ENCODE measurements at places on chromosomes 2 and 18. TPM values are rescaled to one million over a fixed set of nuclear protein-coding genes. Genes with fewer than 3 reads are reported as not detected.
A peak's percentile ranks its signal among the peaks of the same experiment; 100 is the strongest.

GRCh38 chr2:234290671-234291070, 206.2 kb downstream of the ARL4C start:
- DNase-seq = no peak

DNA sequence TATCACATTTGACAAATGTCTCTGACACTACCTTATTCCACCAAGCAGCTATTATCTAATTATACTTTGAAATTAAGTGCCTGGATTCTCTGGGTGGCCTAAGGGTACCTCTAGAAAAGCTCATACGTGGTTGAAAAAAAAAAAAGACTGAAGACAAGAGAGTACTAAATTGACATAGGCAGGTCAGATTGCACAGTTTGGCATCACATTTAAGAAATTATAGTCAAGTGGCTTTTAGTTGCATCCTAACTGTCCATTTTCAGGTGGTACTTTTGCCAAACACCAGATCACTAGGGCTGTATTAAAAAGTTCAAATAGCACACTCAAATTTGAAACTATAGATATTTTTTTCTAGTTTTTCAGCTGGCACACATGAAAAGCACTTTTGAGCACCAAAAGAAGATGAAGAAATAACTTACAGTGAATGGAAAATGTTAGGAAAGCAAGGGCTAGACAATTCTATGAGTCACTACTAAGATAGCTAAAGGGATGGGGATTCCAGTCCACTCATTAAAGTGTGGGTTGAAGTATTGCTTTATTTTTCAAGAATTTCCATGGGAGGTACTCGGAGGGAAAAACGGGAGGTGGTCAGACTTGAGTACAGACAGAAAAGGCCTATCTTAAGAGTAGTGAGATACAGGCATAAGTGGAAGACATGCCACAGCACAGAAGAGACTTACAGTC, 106.5 kb upstream of the COL5A2 start:
- DNase-seq = peak; percentile 62

GRCh38 chr2:239009589-239009961, 161.7 kb downstream of the TWIST2 start:
- DNase-seq = no peak

DNA sequence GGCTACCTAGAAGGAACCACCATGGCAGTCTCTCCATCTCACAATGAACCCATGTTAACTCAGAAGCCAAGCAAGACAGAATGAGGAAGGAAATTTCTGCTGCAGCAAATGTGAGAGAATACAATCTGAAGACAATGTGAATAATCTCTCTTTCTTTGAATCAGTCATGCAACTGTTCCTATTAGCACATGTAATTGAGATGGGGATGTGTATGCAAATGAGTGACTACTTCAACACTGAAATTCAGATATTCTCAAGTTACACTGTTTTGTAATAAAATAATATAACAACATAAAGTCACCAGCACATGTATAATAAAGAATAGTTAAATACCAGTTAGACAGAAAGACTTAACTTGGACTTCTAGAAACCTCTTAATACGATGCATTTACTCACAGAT, 1200.6 kb upstream of the PIK3C3 start:
- DNase-seq = no peak

GRCh38 chr18:6199777-6200176, 214.9 kb downstream of the L3MBTL4 start:
- no peak for DNase-seq

DNA sequence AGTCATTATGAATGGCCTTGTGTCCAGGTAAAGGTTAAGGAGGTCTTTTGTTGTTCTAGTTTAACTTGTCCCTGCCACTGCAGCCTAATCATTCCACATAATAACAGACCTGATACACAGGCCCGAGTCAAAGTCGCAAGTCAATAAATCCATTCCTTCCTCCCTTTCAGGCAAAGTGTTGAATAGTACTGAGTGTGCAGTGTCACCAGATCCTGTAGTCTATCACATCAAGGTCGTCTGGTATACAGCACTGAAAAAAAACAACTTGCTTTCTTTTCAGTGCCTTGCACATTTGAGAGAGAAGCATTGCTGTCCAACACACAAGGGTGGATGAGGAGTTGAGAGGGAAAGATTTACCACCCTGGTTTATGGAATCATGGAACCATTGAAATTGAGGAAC, 606.2 kb downstream of the BCL11A start:
- no peak for DNase-seq

DNA sequence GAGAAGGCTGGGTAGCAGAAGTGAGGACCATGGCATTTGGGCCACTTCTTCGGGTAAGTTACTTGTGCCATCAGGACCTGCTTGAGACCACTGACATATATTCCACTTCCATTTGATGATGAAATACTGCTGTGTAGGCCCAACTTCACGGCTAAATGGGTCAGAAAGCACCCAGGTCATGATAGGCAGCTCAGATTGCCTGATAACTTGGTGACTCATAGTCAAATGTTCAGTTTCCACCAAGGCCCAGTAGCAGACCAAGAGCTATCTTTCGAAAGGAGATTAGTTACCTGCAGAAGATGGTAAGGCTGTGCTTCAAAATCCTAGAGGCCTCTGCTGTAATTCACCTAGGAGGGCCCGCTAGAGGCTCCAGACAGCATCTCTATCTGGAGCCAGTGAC, 31.8 kb upstream of the MEX3C start:
- DNase-seq = no peak

- no peak for DNase-seq
These were observed 25.2 kb downstream of the RHOB start for GRCh38 chr2:20471902-20472559.

The SEPTIN2 gene
- 354 TPM for total RNA-seq

DNA sequence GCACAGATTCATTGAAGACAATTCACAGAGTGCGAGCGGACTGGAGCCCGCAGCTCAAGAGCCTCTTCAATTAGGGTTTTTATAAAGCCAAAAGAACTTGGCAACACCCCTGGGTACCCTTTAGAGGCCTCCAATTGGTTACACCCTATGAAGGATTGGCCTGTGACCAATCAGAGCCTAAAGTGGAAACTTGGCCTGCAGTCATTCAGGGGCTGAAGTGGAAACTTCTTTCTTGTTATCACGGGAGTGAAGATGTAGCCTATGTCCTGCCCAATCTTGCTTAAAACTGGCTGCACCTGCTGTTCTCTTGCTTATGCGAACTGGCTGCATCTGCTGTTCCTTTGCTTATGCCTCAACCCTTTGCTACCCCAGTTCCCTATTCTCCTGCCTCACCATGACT, 1.8 kb upstream of the HJURP start:
- no peak for DNase-seq

DNA sequence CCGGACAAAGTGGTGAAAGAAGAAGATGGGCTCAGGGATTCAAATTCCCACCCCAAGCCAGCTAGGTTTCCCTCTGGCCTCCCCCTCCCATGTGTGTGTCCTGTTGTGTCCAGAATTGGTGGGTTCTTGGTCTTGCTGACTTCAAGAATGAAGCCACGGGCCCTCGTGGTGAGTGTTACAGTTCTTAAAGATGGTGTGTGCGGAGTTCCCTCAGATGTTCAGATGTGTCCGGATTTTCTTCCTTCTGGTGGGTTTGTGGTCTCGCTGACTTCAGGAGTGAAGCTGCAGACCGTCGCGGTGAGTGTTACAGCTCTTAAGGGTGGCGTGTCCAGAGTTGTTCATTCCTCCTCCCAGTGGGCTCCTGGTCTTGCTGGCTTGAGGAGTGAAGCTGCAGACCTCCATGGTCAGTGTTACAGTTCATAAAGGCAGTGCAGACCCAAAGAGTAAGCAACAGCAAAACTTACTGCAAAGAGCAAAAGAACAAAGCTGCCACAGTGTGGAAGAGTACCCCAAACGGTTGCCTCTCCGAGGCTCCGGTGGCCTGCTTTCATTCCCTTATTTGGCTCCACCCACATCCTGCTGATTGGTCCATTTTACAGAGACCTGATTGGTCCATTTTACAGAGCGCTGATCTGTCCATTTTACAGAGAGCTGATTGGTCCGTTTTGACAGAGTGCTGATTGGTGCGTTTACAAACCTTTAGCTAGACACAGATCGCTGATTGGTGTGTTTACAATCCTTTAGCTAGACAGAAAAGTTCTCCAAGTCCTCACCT, 37.7 kb upstream of the KLF11 start:
- no peak for DNase-seq

The ITSN2 gene
- total RNA-seq = 31.7 TPM

The GKN2 gene
- total RNA-seq = not detected

GRCh38 chr18:4854671-4855070, 342.4 kb downstream of the AKAIN1 start:
- no peak for DNase-seq

The WDFY1 gene
- 72.1 TPM for total RNA-seq

The SLC5A7 gene
- total RNA-seq = 0.10 TPM

DNA sequence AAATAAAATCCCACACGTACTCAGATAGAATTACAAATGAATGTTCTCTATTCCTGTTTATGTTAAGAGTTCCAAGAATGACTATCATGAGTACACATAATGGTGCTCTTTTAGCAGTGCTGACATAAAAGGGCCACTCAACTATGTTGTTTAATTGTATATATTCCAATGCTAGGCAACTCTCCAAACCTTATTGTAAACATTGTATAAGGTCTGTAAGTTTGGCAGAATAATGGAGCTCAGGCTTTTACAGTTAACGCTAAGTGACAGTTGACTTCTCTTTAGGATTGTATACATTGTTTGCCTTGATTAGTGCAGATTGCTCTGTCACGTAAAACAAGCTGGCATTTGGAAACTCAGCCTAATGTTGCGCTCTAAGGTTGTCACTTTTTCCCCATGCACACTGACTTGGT, 20.8 kb downstream of the RBMS1 start:
- DNase-seq = peak; percentile 62

The SLC9A4 gene
- 1.3 TPM for total RNA-seq

The PTRHD1 gene
- 21.2 TPM for total RNA-seq

- DNase-seq = no peak
These were observed at the start of gene ST8SIA5 for GRCh38 chr18:46756559-46757201. ST8SIA5 (minus strand) TSS chr18:46757053; CDS start chr18:46756508, 545 bp downstream.

The CCDC68 gene
- 1.3 TPM for total RNA-seq

The LYPD1 gene
- 0.99 TPM for total RNA-seq

GRCh38 chr2:86297382-86298147, 39.9 kb downstream of the REEP1 start:
- DNase-seq = no peak

DNA sequence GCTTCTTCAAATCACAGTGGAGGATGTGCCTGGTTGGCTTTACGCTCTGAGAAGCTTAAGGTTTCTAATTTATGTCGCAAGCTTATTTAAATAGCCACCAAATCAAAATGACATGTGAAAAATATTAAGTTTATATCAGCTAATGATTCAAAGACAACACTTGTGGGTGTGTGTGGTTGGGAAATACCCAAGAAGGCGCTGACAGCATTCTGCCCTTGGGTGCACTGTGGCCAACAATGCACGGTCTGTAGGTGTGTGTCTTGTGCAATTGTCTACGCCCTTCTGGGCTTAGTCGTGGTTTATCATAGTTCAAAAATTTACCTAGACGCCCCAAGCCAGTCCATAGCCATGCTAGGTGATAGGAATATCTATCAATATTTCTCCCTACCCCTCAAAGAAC, 60.9 kb downstream of the KCTD1 start:
- DNase-seq = no peak

GRCh38 chr2:71934595-71935261, 212.9 kb downstream of the CYP26B1 start:
- DNase-seq = no peak

DNA sequence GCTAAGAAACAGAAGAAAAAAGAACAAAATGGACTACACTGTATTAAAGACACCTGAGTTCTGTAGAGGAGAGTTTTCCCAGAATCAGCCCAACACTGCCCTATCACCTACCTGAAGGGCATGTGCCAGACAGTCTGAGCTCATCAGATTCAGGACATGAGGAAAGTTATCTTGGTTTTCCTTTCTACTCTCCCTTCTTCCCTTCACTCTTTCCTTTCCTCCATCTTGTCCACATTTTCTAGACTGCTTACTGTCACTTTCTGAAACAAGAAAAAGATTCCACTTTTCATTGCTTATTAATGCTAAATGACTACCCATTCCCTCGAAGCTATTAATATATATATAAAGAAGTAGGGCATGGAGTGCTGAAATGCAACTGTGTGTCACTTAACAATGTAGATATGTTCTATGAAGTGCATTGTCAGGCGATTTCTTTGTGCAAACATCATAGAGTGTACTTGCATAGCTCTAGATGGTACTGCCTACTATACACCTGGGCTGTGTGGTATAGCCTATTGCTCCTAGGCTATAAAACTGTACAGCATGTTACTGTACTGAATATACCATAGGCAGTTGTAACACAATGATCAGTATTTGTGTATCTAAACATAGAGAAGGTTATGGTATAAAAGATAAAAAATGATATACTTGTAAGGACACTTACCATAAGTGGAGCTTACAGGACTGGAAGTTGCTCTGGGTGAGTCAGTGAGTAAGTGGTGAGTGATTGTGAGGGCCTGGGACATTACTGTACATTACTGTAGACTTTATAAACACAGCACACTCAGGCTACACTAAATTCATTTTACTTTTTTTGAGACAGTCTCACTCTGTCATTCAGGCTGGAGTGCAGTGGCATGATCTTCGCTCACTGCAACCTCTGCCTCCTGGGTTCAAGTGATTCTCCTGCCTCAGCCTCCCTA, 145.5 kb upstream of the ITGA6 start:
- DNase-seq = no peak

DNA sequence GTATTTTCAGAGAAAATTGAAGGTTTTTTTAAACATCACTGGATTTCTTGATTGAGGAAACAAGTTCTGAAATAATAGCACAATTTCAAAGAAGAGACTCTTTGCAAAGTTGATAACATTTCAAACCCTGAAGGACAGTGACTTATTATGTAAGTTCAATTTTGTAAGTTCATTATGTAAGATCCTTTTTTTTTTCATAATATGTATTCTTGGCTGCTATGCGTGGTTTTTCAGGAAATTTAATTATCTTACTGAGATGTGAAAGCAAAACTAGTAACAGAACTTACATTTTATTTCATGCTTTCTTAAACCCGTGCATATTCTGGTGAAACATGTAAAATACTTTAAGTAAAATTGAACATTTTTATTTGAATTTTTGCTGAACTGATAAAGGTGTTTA, 65.4 kb downstream of the RIF1 start:
- no peak for DNase-seq

- DNase-seq = no peak
These were observed 69.6 kb downstream of the ACVR1 start for GRCh38 chr2:157806426-157807077.

DNA sequence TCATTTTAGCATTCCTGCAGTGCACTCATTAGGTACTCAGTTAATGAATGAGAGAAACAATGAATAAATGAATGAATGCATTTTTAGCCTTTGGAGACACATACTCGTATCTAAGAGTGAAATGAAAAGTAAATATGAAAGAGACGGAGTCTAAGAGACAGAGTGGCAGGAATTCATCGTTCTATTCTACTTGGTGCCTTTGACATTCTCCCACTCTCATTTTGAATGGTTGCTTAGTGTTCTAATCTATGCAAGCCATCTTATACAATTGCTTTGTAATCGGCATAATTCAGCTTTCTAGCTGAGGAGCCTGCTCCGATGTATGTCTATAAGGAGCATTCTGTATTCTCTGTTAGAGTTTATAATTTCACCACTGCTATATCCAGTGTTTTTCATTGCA, 554.9 kb downstream of the PLCL1 start:
- no peak for DNase-seq

Data from skin of body (tissue), 3 donors.